Right lung (tissue), 10 donors: ENCODE measurements at places on chromosomes 12 and 14.

- no peak for DNase-seq
Observed at GRCh38 chr14:90489916-90490719, 93.3 kb downstream of the CALM1 start.

- DNase-seq = no peak
Observed at GRCh38 chr14:22580625-22581024, 8.4 kb downstream of the DAD1 start.

DNA sequence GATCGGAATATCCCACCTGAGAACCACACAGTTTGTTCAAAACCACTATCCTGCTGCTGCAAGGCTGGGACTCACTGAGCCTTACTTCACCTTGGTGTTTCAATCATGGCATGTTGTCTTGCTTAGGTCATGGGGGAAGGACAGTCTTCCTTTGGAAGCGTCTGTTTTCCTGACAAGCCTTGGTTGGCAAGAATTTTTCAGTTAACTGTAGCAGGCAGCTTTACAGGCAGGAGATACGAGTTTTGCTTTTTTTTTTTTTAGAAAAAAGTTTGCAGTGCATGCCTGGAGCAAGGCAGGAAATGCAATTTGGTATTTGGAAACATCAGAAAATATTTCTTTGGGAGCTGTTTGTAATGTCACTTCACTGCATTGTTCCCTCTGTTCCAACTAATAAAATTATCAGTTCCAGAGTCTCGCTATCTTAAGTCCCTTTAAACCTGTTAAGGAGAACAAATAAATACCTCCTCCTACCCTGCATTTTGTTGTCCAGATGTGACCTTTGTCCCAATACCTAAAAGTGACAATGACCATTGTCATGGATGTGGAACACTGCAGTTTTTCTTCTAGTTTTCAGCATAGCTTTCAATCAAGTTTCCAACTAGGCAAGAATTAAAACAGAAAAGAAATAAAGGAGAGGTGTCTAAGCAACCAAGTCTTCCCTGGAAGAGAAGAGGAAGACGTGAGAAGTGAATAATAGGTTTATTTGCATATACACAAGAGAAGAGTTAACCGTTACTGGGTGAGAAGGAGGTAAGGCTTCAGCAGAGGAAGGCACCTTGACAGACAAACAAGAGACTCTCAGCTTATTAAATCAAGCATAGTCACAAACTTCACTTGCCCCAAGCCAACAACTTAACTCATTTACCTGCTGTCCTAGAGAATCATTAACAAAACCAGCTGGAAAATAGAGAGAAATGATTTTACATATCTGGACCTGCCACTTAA, 71.4 kb upstream of the ACTN1 start:
- DNase-seq = no peak

DNA sequence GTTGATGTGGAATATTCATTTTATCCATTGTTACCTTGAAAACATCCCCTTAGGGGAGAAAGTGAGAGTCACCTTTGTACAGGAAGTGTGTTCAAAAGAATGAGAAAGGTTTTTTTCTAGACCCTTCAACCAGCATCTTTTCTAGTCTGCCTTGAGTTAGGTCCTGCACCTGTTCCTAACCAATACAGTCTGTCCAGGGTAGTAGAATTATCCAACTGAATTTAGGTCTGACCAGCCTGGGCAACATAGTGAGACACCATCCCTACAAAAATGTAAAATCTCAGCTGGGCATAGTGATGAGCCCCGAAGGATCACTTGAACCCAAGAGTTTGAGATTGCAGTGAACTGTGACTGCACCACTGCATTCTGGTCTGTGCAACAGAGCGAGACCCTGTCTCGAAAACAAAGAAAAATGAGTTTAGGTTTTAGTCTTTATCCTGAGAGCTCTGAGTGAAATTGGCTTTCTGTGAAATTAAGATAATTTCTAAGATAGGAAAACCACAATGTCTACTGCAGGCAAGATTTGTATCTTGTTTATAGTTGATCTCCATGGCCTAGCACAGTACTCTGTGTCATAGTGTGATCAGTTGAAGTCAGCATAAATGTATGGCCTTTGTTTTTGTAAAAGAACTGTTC, 25.2 kb downstream of the ARHGAP5 start:
- no peak for DNase-seq

DNA sequence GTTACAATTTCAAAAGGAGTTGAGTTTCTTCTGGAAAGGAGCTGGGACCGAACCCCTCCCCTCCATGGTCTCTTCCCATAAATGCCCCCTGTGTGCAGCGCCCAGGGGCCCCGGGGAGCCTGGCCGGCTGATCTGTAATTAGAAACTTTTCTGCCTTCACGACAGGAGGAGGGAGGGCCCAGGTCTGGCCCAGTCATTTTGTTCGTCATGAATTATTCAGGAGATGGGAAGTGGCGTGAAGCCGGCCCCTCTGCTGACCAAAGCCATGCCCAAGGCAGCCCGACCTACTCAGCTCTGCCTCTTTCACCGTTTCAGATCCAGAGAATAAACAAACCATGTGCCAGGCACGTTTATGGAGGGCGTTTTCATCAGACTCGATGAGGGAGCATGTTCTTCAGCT, 33.3 kb upstream of the MSI1 start:
- no peak for DNase-seq

DNA sequence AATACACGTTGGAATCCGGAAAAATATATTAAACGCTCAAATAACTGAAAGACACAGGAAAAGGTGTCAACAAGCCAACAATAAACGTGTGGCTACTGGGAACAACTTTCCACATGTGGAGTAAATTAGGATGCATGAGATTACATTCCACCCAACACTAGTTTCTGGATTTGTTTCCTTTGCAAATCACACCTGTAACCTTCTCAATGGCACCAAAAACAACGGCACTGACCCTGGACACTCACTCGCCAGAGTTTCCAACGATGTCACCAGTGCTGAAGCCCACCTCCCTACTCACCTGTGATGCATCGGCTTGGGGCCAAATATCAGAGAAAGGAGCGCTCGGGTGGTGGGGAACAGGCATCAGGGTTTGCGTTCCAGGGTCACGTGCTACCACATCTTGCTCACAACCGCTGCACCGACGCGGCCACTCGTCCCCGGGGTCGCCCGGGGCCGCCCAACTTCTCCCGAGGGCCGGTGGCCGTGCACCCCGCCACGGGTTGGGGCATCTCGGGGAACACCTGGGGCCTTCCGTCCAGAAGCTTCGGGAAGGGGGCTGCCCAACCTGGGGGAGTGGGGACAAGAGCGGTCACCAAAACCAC, 629 bp downstream of the PRDM4 start:
- DNase-seq = peak; percentile 12

DNA sequence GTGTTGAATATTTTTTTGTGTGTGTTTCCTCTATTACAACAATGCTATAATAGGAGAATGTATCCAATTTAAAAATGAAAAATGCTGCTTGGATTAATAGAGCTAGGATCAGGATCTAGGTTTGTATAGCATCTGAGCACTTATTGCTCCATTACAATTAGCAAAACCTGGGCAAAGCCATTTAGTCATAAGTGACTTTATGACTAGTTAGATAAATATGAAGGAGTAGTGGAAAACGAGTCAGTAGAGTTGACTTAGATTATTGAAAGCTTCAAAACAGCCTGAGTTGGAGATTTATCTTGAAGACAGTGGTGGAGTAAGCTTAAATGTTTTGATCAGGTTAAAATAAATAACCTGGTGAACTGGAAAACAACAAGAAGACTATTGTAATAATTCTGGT, 2.8 kb downstream of the MED21 start:
- DNase-seq = no peak

GRCh38 chr14:24725311-24725710, 91.3 kb upstream of the GZMB start:
- DNase-seq = no peak

GRCh38 chr14:96824283-96824682, 27.1 kb downstream of the VRK1 start:
- peak; percentile 11 for DNase-seq

DNA sequence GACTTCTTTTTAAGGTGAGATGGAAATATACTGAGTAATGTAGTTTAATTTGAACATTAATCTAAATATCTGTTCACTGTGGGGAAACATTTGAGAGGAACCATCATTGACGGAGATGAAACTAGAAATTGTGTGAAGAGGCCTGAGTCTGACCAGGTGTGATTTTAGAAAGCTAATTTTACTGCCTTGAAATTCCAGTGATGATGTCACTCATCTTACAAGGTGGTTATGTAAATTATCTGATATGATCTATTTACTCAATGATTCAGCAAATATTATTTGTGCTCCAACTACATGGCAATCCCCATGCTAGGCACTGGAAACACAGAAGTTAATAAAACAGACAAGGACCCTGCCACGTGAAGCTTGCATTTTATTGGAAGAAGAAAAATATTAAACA, 435.7 kb upstream of the DCN start:
- no peak for DNase-seq

DNA sequence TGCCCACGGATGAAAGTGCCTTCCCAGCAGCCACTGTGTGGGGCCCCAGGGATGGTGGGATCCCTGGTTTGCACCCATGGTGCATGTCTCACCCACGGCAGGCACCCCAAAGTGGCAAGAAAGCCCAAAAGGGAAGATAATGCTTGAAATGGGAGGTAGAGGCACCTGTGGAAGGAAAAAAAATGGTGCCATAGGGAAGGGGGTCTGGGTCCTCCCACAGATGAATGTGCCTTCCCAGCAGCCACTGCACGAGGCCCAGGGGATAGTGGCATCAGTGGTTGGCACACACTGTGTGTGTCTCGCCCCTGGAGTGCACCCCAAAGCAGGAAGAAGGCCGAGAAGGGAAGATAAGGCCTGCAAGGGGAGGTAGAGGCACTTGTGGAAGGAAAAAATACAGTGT, 264.2 kb downstream of the ALG10 start:
- no peak for DNase-seq

DNA sequence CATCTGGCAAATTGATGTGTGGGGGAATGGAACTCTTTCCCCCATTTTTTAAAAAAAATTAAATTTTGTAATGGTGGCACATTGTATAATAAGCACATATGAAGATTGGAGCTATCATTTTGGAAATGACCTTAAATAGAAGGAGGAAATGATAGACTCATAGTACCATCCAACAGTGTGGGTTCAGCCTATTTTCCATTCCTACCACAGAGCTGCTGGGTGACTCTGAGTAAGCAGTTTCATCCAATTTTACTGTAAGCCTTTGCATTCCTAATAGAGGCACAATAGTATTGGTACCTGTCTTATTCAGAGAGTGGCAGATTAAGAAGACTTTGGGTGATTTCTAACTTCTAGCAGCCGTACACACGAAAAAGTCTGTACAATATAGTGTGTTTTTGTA, 304.5 kb downstream of the RAD51B start:
- DNase-seq = no peak

GRCh38 chr12:85405262-85405661, 125.2 kb downstream of the ALX1 start:
- no peak for DNase-seq
